ENCODE measurements at places on chromosomes 3 and 15.

GRCh38 chr3:123764647-123765046, 119.5 kb downstream of the MYLK start:
- H3K27ac ChIP-seq, result no peak overlapping the region
- peak; percentile 14 for DNase-seq
- peaks cover 5% of the 10 kb centered on the region for H3K4me1 ChIP-seq
- H3K36me3 ChIP-seq, result no peaks in the 10 kb centered on the region

DNA sequence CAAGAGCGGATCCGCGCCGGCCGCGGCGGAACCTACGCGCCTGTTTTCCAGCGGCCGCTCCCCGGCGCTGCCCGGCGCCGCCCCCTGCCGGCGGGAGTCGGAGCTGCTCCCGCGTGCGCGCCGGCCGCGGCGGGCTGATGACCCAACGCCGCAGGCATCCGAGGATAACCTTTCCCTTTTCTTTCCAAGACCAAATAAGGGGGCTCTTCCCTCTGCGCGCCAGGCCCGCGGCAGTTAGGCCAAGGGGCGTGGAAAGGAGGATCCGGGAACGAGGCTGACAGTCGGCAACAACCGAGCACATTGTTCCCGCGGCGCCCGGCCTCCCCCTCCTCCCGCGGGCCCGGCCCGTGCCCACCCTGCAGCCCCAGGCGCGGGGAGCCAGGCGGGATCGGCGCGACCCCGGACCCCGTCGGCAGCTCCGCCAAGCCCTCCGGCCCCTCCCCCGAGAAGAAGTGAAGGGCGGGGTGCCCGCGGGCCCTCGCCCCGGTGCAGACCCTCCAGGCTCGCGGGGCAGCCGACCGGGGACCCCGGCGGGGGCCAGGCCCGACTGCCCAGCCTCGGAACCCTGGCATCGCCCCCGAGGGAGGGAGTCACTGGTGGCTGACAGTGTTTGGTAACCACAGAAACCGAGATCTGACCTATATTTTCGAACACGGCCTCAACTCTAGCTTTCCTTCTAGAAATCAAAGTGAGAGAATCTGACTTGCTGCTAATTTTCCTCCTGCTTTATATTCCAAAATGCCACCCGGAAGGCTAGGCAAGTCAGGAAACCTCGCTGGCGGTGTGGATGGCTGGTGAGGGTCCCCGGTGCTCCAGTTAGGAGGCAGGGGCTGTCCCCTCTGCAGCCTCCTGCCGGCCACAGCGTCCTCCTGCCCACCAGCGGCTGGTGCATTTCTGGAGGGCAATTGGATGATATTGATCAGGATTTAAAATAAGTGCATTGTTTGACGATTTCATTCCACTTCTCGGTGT, 45.6 kb upstream of the SYNM start:
- peak overlapping the region; percentile 38 for H3K4me3 ChIP-seq
- peak; percentile 47 for DNase-seq
- H3K27ac ChIP-seq, result peak overlapping the region; percentile 47
- H3K36me3 ChIP-seq, result no peaks in the 10 kb centered on the region

GRCh38 chr15:101568309-101568708, 78.8 kb upstream of the PCSK6 start:
- no peaks in the 10 kb centered on the region for H3K27me3 ChIP-seq
- H3K4me1 ChIP-seq, result no peaks in the 10 kb centered on the region
- no peak overlapping the region for H3K4me3 ChIP-seq
- DNase-seq, result peak; percentile 11
- H3K36me3 ChIP-seq, result no peaks in the 10 kb centered on the region
- no peak overlapping the region for H3K27ac ChIP-seq

GRCh38 chr3:54900838-54901591, 26.8 kb downstream of the LRTM1 start:
- no peak for DNase-seq
- no peaks in the 10 kb centered on the region for H3K27me3 ChIP-seq
- no peak overlapping the region for H3K27ac ChIP-seq
- H3K4me1 ChIP-seq, result no peaks in the 10 kb centered on the region
- no peaks in the 10 kb centered on the region for H3K36me3 ChIP-seq

- no peak overlapping the region for H3K4me3 ChIP-seq
- no peak overlapping the region for H3K27ac ChIP-seq
- DNase-seq, result peak; percentile 73
- no peaks in the 10 kb centered on the region for H3K4me1 ChIP-seq
These were observed 13.2 kb upstream of the PIK3R4 start for GRCh38 chr3:130759692-130760338.

DNA sequence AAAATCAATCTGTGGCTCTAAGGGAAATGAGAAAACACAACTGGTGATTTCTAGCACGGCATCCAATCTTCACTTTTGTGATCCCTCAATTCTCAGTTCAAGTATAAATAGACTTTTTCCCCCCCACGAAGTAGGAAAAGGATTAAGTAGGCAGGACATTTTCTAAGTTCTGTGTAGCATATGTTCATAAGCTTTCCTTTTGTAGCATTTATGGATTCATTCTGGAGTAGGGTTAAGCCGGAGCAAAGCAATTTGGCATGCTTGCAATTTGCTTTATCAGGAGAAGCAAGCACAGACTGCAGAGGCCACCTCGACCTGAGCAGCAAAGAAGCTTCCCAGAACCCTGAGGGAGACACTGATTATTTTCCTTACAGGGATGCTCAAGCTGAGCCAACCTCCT, 66.3 kb downstream of the FHIT start:
- H3K36me3 ChIP-seq, result no peaks in the 10 kb centered on the region
- no peak overlapping the region for H3K27ac ChIP-seq
- H3K4me1 ChIP-seq, result no peaks in the 10 kb centered on the region

DNA sequence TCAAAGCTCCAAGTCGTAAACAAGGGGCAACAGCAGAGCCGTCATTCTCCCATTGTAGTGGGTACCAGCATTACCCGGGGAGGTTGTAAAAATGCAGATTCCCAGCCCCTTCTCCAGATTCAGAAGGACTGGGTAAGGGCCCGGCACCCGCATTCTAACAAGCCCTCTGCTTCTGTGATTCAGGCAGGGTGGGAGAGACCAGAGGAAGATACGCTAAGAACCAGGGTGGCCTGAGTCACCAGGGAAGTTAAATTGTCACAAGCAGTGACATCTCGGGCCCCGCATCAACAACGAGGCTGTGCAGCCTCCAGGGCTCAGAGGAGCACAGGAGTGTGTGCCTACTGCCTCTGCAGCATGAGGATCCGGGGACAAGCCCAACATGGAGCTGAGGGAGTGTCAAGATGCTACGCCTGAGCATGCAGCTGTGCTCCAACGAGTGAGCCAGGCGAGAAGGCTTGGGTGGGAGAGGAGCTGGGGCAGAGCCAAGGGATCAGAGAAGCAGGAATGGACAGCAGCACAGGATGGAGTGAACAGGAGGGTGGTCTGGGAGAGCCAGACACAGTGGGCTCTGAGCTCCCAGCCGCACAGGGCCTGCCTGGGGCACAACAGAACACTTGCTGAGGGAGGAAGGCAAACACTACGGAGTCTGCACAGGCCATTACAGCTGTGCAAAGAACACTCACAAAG, 68.5 kb downstream of the CPN2 start:
- no peaks in the 10 kb centered on the region for H3K4me1 ChIP-seq
- H3K27me3 ChIP-seq, result no peaks in the 10 kb centered on the region
- no peaks in the 10 kb centered on the region for H3K36me3 ChIP-seq
- DNase-seq, result no peak

- H3K27me3 ChIP-seq, result no peaks in the 10 kb centered on the region
- DNase-seq, result no peak
- no peak overlapping the region for H3K27ac ChIP-seq
- H3K36me3 ChIP-seq, result no peaks in the 10 kb centered on the region
These were observed 259.9 kb upstream of the TMC3 start for GRCh38 chr15:81633889-81634288.

- no peak for DNase-seq
- no peak overlapping the region for H3K4me3 ChIP-seq
- no peak overlapping the region for H3K27ac ChIP-seq
- no peaks in the 10 kb centered on the region for H3K27me3 ChIP-seq
- no peaks in the 10 kb centered on the region for H3K4me1 ChIP-seq
These were observed 64.5 kb downstream of the PLD1 start for GRCh38 chr3:171745577-171746319.

DNA sequence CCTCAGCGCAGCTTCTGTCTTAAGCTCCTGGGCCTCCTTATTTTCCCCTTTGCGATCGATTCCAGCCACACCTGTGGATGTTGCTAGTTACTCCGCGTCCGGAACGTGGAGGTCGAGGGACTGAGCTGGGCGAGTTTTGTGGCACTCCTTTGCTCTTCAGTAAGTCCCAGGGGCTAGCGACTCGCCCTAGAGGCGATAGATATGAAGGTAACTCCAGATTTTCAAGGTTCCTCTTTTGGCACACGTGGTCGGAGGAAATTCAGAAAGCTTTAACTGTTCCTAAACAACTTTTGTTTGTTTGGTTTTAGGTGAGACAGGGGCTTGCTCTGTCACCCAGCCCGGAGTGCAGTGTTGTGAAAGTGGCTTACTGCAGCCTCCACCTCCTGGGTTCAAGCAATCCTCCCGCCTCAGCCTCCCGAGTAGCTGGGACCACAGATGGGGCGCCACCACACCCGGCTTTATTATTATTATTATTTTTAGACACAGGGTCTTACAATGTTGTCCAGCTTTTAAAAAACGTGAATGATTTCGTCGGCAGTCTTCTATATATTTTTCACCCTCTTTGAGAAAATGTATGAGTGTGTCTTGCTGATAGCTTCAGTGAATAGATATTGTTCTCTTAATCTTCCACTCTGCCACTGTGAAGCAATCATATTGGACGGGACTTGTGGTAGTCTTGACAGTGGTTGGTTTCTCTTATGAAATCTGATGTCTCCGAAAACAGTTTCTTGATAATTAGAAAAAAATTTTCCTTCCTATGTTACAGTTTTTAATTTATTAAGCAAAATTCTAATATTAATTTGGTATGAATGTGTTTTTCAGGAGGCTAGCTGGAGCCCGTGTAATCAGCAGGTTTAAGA, 785 bp downstream of the MFSD1 start:
- no peaks in the 10 kb centered on the region for H3K27me3 ChIP-seq
- H3K4me3 ChIP-seq, result peak overlapping the region; percentile 81
- DNase-seq, result no peak
- no peaks in the 10 kb centered on the region for H3K36me3 ChIP-seq

DNA sequence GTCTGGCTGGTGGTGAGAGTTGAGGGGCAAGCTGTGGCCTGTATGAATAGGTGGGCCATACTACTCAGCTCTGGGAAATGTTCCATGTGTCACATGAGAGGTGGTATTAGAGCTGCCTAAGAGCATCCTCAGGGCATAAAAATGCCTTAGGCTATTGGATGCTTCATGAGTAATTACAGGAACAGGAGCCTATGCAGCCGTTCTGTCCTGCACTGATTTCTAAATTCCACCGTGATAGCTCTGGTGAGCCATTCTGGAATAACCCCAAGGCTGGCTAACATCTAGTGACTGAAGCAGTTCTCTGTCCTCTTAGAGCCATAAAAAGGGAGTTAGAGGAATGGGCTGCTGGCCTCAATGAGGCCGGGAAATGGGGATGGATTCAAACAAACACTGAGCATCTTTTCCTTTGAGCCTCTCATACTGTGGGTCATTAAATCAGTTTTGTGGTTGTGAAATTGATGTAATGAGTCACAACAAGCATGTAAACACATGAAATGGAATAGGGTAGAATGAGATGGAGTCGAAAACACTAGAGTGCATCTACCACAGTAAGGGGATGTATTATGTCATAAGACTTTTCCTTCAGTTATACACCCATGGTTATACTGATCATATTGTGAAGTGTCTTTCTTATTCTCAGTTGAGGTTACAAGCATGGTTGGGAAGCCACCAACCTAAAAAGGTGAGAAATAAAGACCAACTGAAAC, 41.0 kb downstream of the DGKG start:
- H3K36me3 ChIP-seq, result no peaks in the 10 kb centered on the region
- no peak overlapping the region for H3K27ac ChIP-seq
- H3K27me3 ChIP-seq, result no peaks in the 10 kb centered on the region

All from colonic mucosa (tissue), 4 donors.